Stimulated activated CD4-positive, alpha-beta T cell treated with anti-CD3 and anti-CD28 coated beads, Interleukin-4, amount 100 ng/mL, for 4 hours (primary cell): ENCODE measurements at places on chromosomes 16 and 17.

DNA sequence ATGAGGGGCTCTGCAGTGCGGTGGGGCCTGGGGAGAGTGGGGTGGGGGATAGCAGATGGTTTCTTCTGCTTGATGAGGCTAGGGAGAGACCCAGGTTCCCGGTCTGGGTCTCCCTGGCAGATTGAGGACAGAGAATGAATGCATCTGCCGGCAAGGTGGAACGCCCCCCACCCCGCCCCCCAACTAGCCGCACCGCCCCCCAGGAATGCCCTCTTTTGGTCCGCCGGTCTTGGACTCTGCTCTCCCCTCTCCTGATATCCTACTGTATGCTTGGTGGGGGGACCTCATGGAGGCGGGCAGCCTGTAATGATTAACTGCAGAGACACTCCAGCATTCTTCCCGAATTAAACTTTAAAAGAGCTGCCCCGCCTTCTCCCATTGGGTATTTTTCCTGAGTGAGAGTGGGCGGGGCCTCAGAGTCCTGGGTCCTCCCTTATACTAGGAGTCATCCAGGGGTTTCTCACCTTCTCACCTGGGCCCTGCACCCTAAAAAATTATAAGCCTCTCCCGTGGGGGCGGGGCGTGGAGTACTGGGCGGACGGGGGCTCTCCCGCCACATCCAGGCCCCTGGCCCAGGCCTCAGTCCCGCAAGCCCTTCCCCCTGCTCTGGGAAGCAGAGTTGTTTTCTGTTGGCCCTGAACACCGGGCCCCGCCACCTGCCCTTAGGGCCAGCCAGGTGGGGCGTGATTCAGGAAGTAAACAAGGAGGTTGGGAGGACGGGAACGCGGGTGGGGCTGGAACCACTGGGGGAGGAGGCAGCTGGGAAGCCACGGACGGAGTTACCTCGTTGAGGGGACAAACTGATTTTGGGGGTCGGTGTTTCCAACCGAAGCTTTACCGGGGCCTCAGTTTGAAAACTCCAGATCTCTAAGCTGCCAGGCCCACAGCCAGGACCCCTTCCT is 1.5 kb downstream of the GRB7 start:
- no peak for DNase-seq

- DNase-seq: no peak
Measured at GRCh38 chr16:26765087-26765486, 301.6 kb upstream of the C16orf82 start.

- DNase-seq: no peak
Measured at GRCh38 chr17:33511670-33512069, 218.6 kb upstream of the ASIC2 start.

GRCh38 chr16:25372716-25373115 is 115.1 kb upstream of the ZKSCAN2 start:
- no peak for DNase-seq

GRCh38 chr16:6104428-6104827 is 1006.8 kb upstream of the EEF2KMT start:
- no peak for DNase-seq

DNA sequence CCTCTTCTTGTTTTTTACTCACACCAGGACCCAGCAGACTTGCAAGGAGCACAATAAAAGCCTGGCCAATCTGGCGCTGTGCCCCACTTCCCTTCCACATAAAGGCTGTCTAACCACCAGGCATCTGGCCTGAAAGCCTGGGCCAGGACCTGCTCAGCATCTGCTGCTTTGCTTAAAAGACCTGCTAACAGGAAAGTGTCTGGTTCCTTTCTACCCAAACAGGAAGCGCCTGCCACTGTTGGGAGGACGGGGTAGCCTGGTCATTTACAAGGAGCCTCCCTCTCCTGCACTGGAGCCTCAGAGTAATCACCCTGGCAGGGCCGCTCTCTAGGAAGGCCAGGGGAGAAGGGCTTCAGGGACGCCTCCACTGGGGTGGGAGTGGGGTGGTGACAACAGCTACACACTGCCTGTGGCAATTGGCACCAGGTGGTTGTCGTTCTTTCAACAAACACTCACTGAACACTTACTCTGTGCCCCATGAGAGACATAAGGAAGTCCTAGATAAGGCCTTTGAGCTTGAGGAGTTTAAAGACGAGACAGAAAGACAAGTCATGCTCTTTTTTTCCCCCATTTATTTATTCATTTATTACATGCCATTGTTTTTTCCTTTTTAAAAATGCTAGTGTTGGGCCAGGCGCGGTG is 6.3 kb upstream of the MMP28 start:
- DNase-seq: no peak

DNA sequence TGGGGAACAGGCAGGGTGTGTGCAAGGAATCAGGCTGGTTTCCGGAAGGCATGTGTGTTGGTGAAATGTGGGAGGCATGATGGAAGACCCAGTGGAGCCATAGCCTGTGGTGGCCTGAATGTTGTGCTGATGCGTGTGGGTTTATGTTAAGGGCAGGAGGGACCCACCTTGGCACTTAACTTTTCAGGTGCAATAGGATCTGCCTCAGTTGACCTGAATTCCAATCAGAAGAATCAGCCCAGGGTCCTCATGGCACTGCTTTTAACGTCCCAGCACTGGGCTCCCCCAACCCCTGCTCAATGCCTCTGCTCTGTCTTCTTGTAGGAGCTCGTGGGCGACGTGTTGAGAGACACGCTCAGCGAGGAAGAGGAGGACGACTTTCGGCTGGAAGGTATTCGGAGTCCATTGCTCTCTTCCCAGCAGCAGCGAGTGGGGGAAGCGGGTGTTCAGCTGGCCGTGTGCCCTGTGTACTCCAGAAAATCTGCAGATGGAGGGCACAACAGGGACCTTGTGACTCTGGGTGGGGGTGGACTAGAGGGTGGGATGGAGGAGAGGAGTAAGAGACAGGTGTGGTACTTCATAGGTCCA is 59.9 kb downstream of the NKD1 start:
- no peak for DNase-seq

DNA sequence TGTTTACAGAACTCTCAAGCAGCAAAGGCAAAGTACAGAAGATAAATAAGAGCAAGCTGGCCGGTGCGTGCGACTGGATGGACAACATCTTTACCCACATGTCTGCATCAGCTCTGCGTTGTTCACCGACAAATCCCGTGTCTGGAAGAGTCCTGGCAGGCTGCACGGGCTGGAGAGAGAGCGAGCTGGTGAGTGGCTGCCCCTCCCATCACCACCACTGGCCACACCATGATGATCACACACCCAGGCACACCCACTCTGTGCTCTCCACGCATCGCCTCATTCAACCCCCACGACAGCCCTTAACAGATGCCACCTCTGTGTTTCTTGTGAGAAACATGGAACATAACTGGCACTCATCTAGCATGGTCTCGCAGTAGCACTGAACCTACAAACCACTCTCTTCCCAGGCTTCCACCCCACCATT is 59.2 kb downstream of the ANKRD11 start:
- no peak for DNase-seq

DNA sequence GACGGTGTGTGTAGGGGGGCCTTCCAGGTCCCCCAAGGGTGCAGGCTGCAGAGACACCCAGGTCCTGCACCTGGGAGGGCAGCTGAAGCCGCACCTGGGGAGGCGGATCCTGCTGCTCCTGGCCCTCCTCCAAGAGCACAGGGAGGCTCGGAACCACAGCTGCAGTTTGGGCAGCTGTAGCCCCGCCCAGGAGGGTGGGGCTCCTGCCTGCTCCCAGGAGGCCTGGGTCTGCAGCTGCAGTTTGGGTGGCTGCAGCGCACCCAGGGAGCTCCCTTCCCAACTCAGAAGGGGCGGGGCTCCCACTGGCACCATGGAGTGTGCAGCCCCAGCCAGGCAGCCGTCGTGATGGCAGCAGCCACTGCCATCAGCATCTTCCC is 69.4 kb upstream of the NKD1 start:
- DNase-seq: no peak

DNA sequence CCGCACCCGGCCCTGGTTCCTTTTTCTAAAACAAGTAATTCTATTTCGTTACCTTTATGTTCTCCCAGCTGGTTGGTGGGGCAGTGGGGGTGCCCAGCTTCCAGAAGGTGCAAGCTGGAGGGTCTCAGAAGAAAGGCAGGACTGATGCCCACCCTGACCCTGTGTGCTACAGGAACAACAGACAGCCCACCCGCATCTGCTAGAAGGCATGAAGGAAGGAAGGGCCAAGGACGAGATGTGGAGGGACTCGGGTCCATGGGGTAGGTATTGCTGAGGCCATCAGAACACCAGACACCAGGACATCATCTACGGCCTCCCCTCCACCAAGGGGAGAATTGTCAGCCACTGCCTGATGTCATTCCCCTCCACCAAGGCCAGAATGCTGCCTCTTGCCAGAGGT is 6.4 kb upstream of the CYTH1 start:
- no peak for DNase-seq

- no peak for DNase-seq
Measured at GRCh38 chr16:84308120-84308519, 13.4 kb downstream of the WFDC1 start.
